ENCODE measurements at places on chromosomes 12 and 14.

- DNase-seq = no peak
Observed at GRCh38 chr14:94052662-94053061, 26.5 kb downstream of the OTUB2 start.

GRCh38 chr12:84605983-84606382 lies 306.6 kb downstream of the SLC6A15 start:
- DNase-seq = no peak

DNA sequence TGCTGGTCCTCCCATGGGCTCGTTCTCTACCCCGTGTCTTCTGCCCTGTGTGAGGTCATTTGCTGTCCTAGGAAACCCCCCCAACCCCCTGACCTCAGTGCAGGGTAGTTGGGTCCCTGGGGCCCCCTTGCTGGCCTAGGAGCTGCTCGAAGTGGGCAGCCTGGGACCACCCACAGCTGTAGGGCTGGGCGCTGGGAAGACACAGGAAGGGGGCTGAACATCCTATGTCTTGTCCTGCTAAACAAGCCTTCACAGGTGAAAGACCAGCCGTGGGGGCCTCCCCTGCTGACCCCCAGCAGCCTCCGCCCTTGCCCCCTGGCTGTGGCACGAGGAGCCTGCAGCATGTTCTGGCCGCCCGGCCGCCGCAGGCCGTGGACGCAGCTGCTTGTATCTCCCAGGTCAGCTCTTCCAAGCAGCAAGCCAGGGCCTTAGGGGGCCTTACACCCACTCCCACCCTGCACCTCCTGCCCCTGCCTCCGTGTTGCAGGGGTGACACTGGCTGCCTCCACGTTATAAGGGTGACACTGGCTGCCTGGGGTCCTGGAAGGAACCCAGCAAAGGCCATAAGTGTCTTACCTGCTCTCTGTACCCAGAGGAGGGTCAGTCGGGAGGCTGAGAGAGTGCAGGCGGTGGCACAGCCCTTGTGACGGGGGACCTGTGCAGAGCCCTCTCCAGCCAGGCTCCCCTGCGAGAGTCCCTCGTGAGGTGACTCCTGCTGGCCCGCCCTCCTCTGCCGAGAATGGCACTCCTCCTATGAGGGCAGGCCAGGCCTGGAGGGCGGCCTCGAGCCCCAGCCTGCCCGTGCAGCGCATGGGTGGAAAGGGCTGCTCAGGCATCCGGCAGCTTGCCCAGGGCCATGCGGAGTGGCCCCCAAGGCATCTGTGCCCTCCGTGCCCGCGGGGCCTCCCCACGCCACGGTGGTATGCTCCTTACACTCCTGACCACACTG lies 11.5 kb upstream of the TEX22 start:
- DNase-seq = no peak

DNA sequence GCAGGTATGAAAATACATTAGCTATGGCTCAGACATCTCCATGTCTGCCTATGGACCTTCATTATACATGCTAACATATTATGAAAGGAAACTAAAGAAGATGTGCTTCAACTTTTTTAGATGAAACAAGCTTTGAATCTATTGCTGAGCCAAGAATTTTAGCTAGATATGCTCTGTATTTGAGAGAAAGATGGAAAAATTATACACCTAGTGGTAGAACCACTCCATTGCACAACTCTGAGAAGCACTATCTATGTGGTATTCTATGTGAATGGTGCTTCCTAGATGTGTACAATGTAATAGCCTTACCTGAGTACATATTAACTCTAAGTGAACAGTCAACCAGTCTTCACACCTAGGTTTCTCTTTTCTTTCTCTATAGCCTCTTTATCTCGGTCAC lies 17.3 kb downstream of the EPYC start:
- no peak for DNase-seq

- DNase-seq = no peak
Observed at GRCh38 chr12:131511803-131512561, 198.9 kb upstream of the SFSWAP start.

DNA sequence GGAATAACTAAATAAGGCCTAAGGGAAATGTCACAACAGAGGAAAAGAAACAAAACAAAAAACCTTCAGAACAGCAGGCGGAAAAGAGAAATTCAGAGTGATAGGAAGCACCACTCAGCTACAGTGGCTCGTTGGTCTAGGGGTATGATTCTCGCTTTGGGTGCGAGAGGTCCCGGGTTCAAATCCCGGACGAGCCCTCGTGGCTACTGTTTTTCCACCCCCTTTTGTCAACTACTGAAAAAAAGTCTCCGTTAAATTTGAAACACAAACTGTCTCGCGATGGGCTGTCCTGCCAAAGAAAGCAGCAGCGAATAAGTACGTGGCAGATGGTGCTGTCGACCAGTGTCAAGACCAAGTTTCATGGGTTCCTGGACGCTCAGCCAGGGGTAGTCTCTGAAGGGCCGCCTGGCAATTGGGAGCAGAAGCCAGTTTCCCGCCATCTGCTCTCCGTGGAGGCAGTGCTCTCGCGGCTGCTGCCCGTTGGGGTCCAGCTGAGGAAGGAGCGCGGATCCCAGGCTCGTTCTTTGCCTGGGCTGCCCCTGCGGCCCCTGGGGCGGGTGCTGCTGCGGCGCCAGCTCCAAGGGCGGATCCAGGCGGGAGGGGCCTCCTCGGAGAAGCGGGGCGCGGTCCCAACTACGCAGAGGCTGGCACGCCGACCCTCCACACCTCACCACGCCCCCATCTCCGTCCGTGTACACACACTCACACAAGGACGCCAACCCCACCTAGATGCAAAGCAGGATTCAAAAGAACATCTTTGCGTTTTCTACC lies at the start of gene RNASE4:
TSS of gene RNASE4 (plus strand) at position 670 of the 771 bp plus-strand sequence. CDS start 14,812 bp downstream, outside the sequence.
- peak; percentile 95 for DNase-seq

- peak; percentile 42 for DNase-seq
Observed at GRCh38 chr12:65364046-65364445, 85.6 kb downstream of the MSRB3 start.

GRCh38 chr12:57446292-57446960 lies 8.7 kb upstream of the INHBE start:
- no peak for DNase-seq

GRCh38 chr12:68856510-68856909 lies 48.5 kb downstream of the MDM2 start:
- no peak for DNase-seq

GRCh38 chr14:39140170-39140569 lies 26.0 kb downstream of the GEMIN2 start:
- no peak for DNase-seq

- peak; percentile 53 for DNase-seq
Observed at GRCh38 chr14:23910101-23910875, 43.3 kb upstream of the DHRS4 start.

DNA sequence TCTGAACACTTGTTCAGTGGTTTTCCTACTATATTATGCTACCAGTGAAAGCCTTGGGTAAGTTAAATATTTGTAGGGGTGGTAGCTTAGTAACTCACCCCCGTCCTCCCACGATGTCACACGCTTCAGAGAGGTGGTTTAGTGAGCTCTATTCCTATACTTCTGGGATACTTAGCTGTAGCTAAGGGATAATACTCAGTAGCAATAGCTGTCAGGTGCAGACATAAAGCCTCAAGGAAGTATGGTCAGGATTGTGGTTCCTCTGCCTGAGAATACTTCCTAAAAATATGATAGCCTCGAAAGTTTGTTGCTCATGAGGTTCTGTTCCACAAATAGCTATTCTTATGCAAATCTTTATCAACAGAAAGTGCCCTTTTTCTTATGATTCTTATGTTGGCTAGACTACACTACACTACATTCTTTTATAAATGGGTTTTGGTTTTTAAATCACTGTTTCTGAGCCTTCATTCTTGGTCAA lies 11.9 kb downstream of the DLST start:
- DNase-seq = no peak

GRCh38 chr14:22979748-22980392 lies 2.5 kb downstream of the AJUBA start:
- peak; percentile 12 for DNase-seq

GRCh38 chr14:30484201-30484600 lies 74.8 kb upstream of the G2E3 start:
- no peak for DNase-seq

DNA sequence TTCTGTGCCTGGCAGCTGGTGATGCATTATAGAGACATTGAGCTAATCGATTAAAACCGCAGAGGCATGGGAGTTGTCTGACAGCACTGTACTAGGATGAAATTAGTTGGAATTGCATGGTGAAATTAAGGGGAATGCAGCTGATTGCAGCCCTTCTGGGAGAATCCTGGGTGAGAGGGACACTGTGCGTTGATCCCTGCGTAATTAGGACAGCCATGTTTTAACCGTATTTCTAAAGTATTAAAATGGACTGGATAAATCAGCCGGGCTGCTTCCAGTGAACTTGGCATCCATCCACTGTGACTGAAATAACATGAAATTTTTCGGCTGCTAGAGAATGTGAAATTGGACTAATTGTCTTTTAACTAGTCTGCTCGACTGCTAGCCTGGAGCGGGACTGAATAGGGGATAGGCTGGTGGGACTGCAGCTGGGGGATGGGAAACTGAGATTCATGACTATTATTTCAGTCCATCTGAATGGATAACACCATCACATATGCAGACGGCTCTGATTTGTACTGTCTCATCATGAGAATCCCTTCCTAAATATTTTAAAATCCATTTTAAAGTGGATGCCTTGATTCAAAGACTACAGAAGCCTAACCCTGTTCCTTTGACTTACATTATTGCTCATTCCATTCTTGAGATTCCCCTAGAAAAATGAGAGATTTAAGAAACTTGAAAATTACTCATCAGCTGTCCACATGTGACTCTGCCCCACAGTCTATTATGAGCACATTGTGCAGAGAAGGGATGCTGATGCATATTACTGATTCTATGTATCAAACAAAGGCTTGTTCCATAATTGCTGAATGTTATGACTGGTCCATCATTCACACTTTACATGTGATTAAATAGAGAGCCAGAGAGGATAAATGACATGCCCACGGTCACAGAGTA lies 343.9 kb downstream of the NPAS3 start:
- DNase-seq = peak; percentile 1

DNA sequence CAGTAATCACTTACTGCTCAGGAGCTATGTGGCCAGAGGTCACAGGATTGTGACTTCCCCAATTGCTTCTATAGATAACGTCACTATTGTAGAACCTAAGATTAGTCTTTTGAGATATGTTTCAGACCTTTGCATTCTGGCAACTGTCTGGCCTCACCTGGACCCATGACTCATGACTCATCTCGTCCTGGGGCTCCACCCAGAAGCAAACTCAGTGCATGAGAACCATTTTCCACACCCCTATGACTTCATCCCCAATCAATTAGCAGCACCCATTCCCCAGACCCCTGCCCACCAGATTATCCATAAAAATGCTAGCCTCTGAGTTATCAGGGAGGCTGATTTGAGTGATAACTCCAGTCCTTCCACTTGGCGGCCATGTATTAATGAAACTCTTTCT lies 186.9 kb downstream of the EMP1 start:
- DNase-seq = no peak

- peak; percentile 73 for DNase-seq
Observed at GRCh38 chr12:116916714-116917114, 6.0 kb downstream of the FBXW8 start.

- no peak for DNase-seq
Observed at GRCh38 chr12:33828326-33828725, 194.0 kb upstream of the ALG10 start.

- DNase-seq = no peak
Observed at GRCh38 chr14:69281450-69282169, 21.7 kb downstream of the GALNT16 start.

DNA sequence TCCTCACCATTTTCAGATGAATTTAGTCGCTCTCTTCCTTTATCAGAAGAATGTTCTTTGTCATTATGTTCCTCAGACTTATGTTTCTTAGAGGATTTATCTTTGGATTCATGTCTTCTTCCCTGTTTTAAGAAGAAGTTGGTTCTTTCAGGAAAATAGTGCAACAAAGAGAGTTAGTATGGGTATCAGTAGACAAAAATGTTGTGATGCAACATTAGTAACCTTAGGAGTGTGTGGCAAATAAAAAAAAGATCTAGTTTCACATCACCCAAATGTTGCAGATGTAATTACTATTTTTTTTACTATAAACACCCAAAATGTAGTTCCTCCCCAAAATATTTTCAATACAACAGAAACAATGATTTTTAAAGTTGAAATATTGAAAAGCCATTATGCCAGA lies 7.8 kb downstream of the RSRC2 start:
- no peak for DNase-seq

DNA sequence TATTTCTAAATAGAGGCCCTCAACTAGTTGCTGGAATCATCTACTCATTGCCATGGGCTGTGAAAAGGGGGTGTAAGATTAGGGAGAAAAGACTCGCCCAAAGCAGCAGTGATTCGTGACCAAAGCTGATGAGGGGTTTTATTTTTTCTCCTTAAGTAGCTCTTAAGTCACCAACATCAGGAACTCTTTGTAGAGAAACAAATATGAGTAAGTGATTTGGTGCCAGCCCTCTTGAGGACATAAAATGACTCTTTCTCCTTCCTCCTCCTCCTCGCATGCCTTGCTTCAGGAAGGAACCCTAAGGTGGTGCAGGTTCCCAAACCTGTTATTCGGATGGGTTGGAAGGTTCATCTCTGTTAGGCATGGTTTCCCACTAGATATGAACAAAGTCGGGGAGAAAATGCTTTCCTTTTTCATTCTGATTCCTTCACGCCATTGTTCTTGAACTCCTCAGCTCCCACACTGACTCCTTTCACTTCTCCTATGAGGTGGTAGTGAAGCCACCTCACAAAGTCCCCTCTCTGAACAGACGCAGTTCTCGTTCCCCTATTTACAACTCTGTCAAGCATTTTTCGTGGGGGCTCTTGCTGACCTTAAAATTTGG lies 113.4 kb downstream of the ETV6 start:
- no peak for DNase-seq

DNA sequence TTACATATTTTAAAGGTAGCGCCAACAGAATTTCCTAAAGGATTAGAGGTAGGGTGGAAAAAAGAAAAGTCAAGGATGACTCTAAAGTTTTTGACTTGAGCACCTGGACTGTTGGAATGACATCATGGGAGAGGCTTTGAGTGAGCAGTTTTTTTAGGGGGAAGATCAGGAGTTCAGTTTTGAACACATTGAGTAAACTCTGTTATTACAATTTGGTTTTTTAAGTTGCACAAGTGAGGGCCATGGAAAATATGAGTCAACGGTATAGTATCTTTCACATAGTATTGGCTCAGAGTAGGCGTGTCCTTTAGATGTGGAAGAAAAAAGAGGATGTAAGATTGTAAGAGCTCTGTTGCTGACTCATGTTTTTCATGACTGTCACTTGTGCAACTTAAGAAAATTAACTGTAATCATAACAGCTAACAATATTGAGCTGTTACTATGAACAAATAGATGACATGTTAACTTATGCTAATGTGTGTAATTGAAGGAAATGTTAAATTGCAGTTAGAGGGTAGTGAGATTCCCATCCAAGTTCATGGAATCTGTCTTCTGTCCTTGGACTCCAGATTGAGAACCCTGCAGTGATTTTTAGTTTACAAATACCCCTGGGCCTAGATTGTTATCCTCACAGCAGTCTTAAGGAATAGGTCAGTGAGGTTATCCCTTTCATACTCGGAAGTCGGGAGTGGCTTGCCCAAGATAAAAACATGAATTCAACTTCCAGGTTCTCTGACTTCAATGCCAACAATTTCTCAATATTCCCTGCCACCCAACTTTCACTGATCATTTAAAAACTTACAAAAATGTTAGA lies 48.2 kb upstream of the ATP2B1 start:
- peak; percentile 99 for DNase-seq

- peak; percentile 94 for DNase-seq
Observed at GRCh38 chr14:30193845-30194501, 266.3 kb upstream of the PRKD1 start.
